ENCODE measurements at places on chromosomes 4 and X. TPM values are rescaled to one million over a fixed set of nuclear protein-coding genes. Genes with fewer than 3 reads are reported as not detected.

GRCh38 chr4:178003098-178003657 lies 560.9 kb upstream of the AGA start:
- DNase-seq, result no peak

Gene SEC24B
- 39.5 TPM for total RNA-seq

Gene PAK3
- 2.7 TPM for total RNA-seq

DNA sequence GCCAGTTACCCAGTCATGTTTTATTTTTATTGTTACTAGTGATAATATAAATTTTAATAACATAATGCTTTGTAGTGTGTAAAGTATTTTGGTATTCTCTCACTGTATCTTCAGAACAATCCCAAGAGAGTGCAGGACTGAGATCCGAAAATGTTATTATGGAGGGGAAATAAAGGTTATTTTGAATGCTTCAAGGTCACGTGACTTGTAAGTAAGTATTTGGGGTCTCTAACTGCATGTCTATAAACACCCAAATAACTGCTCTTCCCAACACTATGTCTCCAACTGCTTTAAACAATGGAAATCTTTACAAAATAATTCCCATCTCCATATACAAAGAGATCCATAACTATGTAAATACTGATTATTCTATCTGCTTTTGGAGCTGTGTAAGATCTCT lies 302.2 kb downstream of the LDB2 start:
- DNase-seq, result no peak

DNA sequence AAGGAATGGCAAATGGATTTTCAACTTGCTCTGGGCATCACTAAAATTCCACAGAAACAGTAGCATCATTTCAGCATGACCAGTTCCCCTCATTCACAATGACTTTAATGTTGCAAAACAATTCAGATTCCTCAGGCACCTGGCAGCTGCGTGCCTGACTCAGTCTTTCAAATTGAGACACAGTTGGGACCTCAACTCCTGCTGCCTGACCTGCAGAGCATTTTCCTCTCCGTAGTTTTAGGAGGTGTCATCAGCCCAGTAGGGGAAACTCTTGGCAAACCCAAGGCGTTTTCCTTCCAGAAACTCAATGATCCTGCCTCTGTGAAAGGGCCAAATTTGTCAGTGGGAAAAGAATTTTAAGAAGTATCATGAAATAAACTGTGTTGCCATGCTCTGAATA lies 388.9 kb downstream of the SPRY1 start:
- no peak for DNase-seq

DNA sequence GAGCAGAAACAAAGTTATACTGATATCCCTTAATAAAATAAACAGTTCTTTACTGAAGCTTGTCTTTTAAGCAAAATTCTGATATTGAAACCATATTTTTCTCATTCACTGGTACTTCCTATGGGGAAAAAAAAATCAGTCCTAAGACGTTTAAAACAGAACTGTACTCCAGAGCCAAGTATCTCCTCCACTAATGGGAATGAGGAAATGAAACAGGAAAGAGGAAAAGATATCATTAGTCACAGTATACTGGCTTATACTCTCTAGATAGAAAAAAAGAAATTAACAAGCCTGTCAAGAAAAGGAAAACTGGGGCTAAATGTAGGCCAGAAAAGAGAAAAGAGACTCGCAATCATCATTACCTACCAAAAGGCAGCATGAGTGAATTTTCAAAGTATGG lies 252.7 kb downstream of the CENPC start:
- DNase-seq, result no peak
